ENCODE measurements at places on chromosomes 4 and X.

DNA sequence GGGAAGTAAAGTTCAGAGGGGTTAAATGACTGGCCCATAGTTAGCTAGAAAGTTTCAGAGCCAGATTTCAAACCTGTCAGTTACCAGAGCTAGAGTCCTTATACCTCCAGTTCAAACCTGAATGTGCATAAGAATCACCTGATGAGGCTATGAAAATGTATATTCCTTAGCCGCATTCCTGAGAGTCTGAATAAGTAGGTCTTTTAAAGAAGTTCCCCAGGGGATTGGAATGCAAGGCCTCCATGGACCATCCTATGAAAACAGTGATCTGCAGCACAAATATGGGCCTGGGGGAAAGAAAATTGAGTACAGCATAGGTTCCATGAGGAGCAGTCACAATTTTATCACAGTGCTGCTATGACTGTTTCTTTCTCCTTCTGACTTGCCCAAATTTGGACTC lies 263.9 kb upstream of the CXorf66 start:
- DNase-seq: no peak

DNA sequence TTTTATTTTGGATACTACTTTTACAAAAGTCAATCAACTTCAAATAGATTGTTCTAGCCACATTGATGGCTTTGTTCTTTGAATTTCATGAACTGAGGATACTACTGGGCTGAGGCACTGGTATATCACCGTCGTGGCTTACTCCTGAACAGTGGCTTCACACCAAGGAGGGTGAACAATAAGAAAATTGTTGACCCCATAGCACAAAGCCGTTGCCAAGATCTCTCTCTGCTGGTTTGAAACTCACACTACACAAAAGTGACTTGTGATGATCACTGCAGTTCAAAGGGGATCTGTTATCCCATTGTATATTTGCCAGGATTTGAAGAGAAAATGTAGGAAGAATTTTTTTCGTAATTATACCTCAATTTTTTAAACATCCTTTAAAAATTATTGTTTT lies 119.6 kb downstream of the PDLIM5 start:
- no peak for DNase-seq

DNA sequence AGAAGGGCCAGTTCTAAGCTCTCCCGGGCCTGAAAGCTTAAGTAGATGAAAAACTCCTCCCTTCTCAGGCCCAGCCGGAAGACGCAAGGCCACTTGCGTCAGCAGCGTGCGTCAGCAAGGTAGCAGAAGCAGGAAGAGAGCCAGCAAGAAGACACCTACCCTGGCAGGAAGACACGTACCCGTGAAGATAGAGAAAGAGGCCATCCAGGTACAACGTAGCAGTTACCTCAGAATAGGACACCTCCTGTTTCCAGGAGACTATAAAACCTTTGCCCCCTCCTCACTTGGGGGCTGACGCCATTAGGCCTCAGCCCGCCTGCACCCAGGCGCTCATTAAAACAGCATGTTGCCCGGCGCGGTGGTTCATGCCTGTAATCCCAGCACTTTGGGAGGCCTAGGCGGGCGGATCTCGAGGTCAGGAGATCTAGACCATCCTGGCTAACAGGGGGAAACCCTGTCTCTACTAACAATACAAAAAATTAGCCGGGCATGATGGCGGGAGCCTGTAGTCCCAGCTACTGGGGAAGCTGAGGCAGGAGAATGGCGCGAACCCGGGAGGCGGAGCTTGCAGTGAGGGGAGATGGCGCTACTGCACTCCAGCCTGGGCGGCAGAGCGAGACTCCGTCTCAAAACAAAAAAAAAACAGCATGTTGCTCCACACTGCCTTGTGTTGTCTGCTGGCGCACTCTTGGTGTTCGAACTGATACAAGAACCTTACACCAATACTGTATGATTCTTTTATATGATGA lies 242.7 kb upstream of the NWD2 start:
- no peak for DNase-seq

DNA sequence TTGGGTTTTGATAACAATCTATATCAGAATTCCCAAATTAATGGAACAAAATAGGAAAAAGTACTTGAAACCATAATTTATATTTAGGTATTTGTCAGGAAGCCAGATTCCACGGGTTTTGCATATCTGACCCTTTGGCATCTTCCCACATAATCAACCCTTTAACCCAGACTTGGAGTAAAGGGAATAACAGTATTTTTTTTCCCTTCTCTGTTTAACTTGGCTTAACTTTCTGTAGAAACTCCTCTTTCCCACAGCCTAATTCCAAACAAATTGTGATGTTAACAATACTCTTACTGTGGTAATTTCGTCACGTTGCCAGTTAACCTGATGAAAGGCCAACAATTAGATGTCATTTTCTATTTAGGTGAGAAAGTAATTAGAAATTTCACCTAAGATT lies 49.4 kb upstream of the GUCY1A1 start:
- no peak for DNase-seq

GRCh38 chr4:40243386-40243948 lies 46.6 kb downstream of the RHOH start:
- no peak for DNase-seq

DNA sequence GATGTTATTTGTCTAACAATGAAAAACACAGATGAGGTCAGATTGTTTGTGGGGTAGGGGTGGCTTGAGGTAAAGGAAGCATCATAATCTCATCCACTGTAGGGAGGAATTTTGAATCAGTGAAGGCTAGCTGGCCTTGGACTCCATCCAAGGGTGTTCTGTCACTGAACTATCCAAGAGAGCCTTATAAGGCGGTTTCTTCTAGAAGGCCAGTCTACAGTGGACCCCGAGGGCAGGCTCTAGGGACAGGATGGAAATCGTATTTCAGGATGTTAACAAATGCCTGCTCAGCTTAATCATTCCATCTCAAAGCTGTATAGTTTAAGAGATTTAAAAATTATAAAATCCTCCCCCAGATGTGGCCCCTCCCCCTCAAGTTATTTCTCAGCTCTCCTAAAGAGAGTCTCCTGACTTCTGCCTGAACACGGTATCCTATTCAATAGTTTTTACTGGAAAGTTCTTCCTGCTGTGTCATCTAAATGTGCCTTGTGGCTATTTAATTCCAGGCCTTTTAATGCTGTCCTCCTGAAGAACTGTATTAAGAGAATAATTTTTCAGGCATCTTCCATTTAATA lies 8.0 kb downstream of the IGFBP7 start:
- DNase-seq: no peak

GRCh38 chr4:148118179-148118578 lies 324.0 kb downstream of the NR3C2 start:
- DNase-seq: no peak

DNA sequence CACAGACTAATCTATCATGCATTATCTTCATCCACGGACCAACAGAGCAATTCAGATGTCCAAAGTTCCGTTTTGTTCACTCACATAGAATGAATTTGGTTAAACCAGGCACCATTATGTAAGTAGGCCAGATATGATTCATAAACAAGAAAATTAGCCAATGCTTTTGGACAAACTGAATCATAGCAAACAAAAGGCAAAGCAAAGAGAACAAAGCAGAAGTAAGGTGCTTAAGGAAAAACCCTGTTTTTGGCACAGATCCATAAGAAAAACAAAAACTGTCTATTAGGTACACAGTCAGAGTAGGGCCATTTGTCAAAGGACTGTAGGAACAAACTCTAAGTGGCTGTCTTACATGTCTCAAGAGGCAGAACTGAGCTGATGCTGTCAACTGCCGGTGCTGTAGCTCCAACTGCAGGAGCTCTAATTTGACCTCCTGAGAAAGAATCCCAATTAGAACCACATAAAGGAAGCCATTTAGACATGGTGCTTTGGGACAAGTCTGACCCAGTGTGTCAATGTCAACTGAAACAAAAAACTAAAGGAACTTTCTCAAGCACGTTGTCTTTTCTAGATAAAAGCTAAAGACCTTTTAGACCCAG lies 146.7 kb downstream of the COL25A1 start:
- no peak for DNase-seq

- DNase-seq: no peak
Observed at GRCh38 chr4:106985830-106986229, 50.3 kb downstream of the DKK2 start.

- no peak for DNase-seq
Observed at GRCh38 chr4:160795216-160795615, 1368.6 kb downstream of the FSTL5 start.

DNA sequence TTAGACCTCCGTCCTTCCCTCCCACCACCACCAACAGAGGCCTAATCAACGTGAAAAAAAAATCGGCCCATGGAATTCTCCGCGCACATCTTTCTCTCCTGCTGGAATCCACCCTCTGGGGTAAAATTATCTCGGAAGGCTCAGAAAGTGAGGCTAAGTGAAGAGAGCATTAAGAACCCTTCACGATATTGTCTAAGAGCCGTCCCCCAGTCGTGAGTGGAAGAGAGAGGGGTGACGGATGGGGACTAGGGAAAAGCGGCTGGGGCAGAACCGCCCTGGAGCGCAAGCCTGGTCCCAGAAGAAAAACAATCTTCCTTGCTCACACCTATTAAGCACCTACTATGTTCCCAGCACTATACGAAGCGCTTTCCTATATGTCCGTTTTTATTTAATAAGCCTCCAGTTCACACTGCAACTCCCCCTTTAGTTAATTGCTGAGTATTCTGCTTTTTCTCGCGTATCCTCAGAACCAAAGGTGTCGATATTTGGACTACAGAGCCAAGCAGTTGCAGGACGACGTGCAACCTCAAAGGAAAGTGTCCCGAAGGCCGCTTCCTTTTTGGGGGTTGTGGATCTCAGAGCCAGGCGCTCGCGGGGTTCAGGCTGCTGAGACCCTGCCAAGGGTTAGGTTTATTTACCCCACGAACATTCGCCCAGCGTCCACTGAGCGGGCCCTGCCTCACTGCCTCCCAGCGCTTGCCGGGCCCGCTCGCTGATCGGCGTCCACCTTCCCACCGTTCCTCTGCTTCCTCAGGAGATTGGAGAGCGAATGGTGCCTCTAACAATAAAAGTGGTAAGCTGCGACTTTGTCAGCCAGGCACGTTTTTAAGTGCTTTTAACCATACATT lies 889 bp downstream of the MGARP start:
- DNase-seq: no peak

- DNase-seq: no peak
Observed at GRCh38 chr4:16078195-16078760, 5.5 kb downstream of the PROM1 start.

DNA sequence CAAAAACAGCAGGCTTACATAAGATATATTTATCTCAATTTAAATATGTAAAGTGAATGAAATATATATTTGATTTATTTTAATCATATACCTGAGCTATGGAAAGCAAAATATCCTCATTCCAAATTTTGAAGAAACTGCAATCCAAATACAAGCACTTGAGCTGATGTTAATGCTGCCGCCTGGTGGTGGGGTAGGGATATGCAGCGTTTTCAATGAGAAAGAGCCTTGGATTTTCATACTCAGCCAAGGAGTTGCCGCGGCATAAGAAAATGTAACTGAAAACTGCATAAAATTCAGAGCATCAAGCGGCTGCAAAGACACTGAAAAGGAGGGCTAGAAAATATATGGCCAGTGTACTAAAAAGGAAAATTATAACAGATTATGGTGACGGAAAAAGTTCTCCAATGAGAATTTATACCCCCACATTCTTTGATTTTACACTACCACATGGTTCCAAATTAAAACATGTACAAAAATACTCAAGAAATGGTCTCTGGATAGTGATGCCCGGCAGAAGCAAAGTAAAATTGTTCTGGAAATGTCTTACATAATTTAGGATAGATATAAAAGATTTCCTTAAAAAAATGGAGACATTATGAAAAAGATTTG lies 660.3 kb upstream of the PITX2 start:
- DNase-seq: peak; percentile 3

GRCh38 chr4:84614891-84615290 lies 32.0 kb downstream of the CDS1 start:
- no peak for DNase-seq

- no peak for DNase-seq
Observed at GRCh38 chrX:153782313-153782712, 1.5 kb downstream of the SRPK3 start.

DNA sequence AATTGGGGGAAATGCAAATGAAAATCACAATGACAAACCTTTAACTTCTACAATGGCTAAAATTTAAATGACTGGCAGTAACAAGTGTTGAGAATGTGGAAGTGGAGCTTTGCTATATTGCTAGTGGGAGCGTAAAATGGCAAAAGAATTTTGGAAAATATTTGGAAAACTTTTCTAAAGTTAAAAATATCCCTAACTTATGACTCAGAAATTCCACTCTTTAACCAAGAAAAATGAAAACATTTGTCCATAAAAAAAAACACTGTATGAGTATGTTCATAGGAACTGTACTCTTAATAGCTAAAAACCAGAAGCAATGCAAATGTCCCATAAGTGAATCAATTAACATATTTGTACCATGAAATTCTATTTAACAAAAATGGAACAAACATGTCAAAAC lies 3.6 kb downstream of the TBCK start:
- DNase-seq: no peak

DNA sequence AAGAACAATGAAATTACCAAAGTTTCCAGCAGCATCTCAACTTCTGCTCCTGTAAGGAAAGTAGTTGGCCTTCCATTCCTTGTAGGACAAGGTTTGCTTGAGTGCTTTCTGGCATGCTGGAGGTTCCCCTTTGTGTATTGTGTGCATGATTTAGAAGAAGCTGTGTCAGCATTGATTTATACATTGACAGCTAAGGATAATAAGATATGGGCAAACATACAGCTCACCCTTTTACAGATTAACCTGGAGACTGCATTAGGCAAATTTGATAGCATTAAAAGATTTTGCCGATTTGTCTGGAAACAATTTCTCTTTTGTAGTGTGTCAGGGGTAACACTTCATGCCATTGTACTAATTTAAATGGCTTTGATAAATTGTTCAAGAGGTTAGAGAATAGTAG lies 221.8 kb upstream of the PACRGL start:
- no peak for DNase-seq

GRCh38 chr4:25870081-25870480 lies 7.3 kb upstream of the SEL1L3 start:
- no peak for DNase-seq

- no peak for DNase-seq
Observed at GRCh38 chr4:142540483-142540804, 305.7 kb downstream of the INPP4B start.

- DNase-seq: no peak
Observed at GRCh38 chrX:17597836-17598439, 139.4 kb upstream of the SCML1 start.

GRCh38 chr4:174929346-174929745 lies 11.2 kb downstream of the ADAM29 start:
- DNase-seq: no peak

DNA sequence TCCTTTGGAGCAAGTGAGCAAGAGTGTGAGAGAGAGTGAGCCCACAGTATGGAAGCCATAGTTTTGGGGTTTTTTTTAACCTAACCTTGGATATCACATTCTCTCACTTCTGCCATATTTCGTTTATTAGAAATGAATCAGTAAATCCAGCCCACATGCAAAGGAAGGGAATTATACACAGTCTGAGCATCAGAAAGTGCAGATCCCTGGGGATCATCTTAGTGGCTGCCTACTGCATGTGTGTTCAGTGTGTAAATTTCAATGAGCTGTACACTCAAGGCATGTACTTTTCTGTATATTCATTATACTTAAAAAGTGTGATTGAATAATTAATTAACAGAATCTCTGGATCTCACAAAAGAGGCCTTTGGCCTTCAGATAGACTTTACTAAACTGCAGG lies 133.8 kb upstream of the PRPS2 start:
- DNase-seq: no peak
